ENCODE measurements at places on chromosomes 7 and 10. TPM values are rescaled to one million over a fixed set of nuclear protein-coding genes. Genes with fewer than 3 reads are reported as not detected.

DNA sequence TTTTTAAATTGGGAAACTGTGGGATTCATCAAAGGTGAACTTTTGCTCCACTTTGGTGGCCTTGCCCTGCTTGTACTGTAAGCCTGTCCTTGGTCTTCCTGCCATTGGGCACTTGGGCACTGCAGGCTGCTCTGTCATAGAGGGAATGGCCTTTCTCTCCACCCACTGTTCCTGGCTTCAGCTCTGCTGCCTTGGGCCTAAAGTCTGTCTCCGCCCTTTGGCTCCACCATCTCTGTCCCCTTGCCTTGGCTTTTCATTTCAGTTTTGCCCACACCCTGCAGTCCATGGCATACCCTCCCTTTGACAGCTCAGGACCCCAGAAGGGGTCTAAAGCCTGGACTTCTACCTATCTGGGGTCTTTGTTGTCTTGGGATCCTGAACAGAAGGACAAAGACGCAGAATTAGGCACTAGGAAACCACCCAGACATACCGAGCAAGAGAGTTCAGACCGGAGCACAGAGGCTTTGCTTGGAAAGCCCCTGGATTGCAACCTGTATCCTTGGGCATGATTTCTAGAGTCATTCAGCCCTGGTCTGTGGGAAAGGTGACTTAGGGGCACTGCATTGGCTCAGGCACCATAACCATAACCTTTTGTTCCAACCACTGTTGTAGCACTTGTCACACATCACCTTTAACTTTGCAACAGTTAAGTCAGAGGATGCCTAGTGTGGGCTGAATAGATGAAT is 5.2 kb upstream of the ARHGAP22 start:
- H3K4me3 ChIP-seq, result no peak overlapping the region
- no peaks in the 10 kb centered on the region for H3K4me1 ChIP-seq
- no peaks in the 10 kb centered on the region for H3K36me3 ChIP-seq
- H3K27ac ChIP-seq, result no peak overlapping the region

DNA sequence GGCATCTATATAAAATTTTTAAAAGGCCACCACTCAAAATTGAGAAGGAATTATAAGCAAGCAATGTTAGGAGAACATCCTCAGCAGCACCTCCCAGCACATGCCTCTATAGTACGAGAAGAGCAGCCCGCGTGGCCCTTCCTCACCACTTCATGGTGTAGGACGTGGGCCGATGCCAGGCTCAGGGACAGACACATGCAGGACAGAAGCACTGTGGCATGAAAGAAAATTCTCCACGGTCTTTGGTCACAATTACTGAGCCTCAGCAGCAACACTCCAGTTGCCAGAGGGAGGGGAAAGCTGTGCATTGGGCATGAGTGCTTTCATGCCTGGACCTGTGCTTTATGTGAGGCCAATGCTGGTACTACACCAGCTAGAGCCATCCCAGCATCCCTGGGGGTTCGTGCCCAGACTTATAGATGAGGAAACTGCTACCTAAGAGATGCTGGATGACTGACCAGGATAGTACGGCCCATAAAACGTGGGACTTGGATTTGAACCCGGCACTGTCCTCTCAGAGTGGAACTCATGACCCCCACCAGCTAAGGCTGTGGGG is 164.7 kb downstream of the ADAM12 start:
- H3K4me1 ChIP-seq, result no peaks in the 10 kb centered on the region
- no peak overlapping the region for H3K4me3 ChIP-seq
- no peak for DNase-seq
- H3K27ac ChIP-seq, result no peak overlapping the region

- no peaks in the 10 kb centered on the region for H3K27me3 ChIP-seq
- H3K4me3 ChIP-seq, result no peak overlapping the region
- no peak for DNase-seq
- H3K36me3 ChIP-seq, result no peaks in the 10 kb centered on the region
These were observed 130.4 kb upstream of the STEAP4 start for GRCh38 chr7:88437132-88437531.

DNA sequence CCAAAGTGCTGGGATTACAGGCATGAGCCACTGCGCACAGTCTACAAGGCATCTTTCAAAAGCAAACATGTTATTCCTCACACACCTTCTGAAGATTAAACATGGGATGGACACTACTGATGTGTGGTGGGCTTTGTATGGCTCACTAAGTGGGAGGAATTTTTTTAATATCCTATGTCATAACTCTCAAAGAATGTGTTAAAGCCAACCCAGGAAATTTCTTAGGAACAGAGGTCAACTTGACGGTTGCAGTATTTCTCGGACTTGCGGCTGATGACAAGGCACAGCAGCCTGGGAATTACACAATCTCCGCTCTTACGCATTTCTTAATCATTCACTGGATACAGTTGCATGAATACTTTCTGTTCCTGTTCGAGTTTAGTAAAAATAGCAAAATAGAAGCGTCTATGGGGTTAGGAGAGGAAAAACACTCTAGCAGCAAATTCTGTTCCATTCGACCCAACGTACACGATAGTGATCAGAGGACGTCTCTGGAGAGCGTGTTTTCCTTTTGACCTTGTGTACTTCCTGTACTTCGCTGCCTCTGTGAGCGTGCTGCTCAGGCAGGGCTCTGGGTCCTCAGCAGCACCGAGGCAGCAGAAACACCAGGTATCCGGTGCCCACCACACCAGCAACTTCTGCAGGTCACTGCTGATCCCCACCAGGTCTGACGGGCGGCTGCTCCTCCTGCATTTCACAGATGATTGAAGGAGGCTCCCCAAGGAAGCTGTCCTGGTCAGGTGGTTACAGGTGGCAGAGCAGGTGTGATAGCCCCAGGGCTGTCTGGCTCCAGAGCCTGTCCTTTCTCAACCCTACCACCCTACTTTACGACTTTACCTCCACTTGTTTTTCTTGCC is 26.4 kb upstream of the SRGN start:
- peak overlapping the region; percentile 45 for H3K27ac ChIP-seq
- H3K4me3 ChIP-seq, result peak overlapping the region; percentile 27
- peak; percentile 45 for DNase-seq
- no peaks in the 10 kb centered on the region for H3K36me3 ChIP-seq

DNA sequence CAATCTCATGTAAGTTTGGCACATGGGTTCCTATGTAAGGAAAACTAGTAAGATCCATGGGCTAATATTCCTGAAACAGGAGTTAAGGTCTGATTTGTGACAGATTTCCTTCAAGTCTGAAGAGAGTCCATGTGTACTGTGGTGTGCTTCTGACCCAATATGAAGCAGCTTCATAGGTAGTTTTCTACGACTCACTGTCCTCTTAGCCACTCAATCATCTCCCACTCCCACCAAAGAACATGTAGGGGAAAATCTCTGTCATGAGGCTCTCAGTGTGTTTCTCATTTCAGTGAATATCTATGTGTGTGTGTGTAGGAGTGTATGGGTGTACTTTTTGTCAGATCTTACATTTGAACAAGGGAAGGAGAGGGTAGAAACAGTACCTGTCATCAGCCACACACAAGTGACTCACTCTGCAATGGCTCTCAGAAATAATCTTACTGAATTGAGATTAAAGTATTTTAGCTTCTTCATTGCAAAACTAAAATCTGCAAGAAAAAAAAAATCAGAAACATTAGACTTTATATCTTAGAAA is 31.1 kb downstream of the RELN start:
- H3K27ac ChIP-seq, result no peak overlapping the region
- H3K4me3 ChIP-seq, result no peak overlapping the region
- H3K36me3 ChIP-seq, result no peaks in the 10 kb centered on the region
- DNase-seq, result no peak

DNA sequence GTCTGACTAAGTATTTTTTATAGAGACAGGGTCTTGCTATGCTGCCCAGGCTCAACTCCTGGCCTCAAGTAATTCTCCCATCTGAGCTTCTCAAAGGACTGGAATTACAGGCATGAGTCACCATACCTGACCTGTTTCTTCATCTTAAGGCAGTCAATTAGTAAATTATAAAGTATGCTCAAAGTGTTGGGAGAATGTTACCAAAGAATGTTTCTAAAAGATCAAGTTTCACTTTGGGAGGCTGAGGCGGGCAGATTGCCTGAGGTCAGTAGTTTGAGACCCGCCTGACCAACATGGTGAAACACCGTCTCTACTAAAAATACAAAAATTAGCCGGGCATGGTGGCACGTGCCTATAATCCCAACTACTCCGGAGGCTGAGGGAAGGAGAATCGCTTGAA is 117.0 kb downstream of the ALOX5 start:
- DNase-seq, result no peak
- peaks cover 7% of the 10 kb centered on the region for H3K4me1 ChIP-seq
- no peaks in the 10 kb centered on the region for H3K27me3 ChIP-seq
- H3K4me3 ChIP-seq, result no peak overlapping the region
- no peak overlapping the region for H3K27ac ChIP-seq

- no peak overlapping the region for H3K27ac ChIP-seq
- peaks cover 5% of the 10 kb centered on the region for H3K4me1 ChIP-seq
- H3K36me3 ChIP-seq, result no peaks in the 10 kb centered on the region
These were observed 52.6 kb upstream of the FAM180A start for GRCh38 chr7:135801045-135801693.

GRCh38 chr7:29935111-29935510 is 54.5 kb downstream of the SCRN1 start:
- H3K4me1 ChIP-seq, result peaks cover 2% of the 10 kb centered on the region
- no peak overlapping the region for H3K27ac ChIP-seq
- peaks cover 2% of the 10 kb centered on the region for H3K36me3 ChIP-seq
- no peak overlapping the region for H3K4me3 ChIP-seq
- no peaks in the 10 kb centered on the region for H3K27me3 ChIP-seq

- no peak overlapping the region for H3K4me3 ChIP-seq
- peak; percentile 24 for DNase-seq
- no peak overlapping the region for H3K27ac ChIP-seq
- H3K4me1 ChIP-seq, result peaks cover 6% of the 10 kb centered on the region
- H3K36me3 ChIP-seq, result peaks cover 12% of the 10 kb centered on the region
These were observed 16.1 kb upstream of the ABCC2 start for GRCh38 chr10:99766302-99766681.

GRCh38 chr7:151080067-151080521 is 515 bp downstream of the FASTK start:
- no peak for DNase-seq
- peaks cover 50% of the 10 kb centered on the region for H3K4me1 ChIP-seq
- H3K4me3 ChIP-seq, result peak overlapping the region; percentile 82

- H3K27ac ChIP-seq, result no peak overlapping the region
- no peak overlapping the region for H3K4me3 ChIP-seq
- peaks cover 14% of the 10 kb centered on the region for H3K27me3 ChIP-seq
- peaks cover 14% of the 10 kb centered on the region for H3K4me1 ChIP-seq
- peak; percentile 20 for DNase-seq
- H3K36me3 ChIP-seq, result no peaks in the 10 kb centered on the region
These were observed 10.4 kb upstream of the IL15RA start for GRCh38 chr10:5987747-5988146.

- H3K36me3 ChIP-seq, result no peaks in the 10 kb centered on the region
- DNase-seq, result no peak
- H3K27me3 ChIP-seq, result peaks cover 7% of the 10 kb centered on the region
- no peak overlapping the region for H3K4me3 ChIP-seq
These were observed 345.5 kb downstream of the REEP3 start for GRCh38 chr10:63866747-63867140.

- peaks cover 10% of the 10 kb centered on the region for H3K4me1 ChIP-seq
- H3K27me3 ChIP-seq, result no peaks in the 10 kb centered on the region
- no peak for DNase-seq
- no peak overlapping the region for H3K4me3 ChIP-seq
These were observed 51.8 kb downstream of the GSDME start for GRCh38 chr7:24705461-24705954.

GRCh38 chr7:4083513-4083912 is 598.6 kb upstream of the FOXK1 start:
- H3K27me3 ChIP-seq, result no peaks in the 10 kb centered on the region
- no peak overlapping the region for H3K4me3 ChIP-seq
- no peak overlapping the region for H3K27ac ChIP-seq
- DNase-seq, result no peak

DNA sequence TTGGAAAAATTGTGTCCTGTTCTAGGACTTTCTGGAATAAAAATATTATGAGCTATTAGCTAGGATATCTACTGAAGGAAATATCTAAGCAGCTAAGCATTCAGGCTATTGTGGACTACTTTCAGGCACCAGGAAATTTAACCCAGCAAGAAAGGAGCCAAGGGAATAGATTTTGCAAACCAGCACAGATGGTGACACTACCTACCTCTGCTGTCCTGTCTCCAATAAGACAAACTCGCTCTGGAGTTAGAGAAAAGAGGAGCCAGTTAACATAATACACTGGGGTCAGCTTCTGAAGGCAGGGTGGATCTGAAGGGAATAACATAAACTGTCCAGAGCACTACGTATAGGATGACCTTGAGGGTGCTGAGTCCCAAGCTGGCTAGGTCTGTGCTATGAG is 223.7 kb upstream of the PRSS58 start:
- H3K27ac ChIP-seq, result peak overlapping the region; percentile 13
- peaks cover 50% of the 10 kb centered on the region for H3K4me1 ChIP-seq
- H3K27me3 ChIP-seq, result no peaks in the 10 kb centered on the region
- DNase-seq, result no peak
- H3K4me3 ChIP-seq, result no peak overlapping the region

DNA sequence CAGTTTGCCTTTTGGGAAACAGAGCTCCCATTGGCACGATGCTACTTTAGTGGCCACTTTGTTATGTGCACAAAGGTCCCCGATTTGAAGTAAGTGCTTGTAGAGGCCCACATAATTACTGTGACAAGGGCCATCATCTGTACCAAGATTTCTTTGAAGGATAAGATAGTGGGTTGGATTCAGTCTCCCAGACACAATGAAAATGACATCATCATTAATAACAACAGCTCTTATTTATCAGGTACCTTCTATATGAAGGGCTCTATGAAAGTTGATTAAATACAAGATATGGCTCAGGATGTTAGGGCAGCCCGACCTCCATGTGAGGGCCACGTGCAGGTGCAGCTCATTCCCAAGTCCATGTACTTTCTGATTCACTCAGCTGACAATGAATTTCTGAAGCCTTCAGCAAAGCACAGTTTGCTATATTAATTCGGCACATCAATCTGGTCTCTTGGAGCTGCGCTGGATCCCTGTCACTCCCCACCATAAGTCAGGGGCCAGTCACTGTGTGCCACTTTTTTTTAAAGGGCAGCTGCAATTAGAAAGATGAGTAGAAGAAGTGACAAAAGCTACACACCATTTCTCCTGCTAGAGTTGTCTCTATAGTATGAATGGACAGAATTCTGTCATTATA is 140.3 kb downstream of the ABCA13 start:
- H3K27ac ChIP-seq, result no peak overlapping the region
- H3K4me3 ChIP-seq, result no peak overlapping the region
- no peaks in the 10 kb centered on the region for H3K27me3 ChIP-seq
- no peaks in the 10 kb centered on the region for H3K4me1 ChIP-seq
- no peaks in the 10 kb centered on the region for H3K36me3 ChIP-seq

DNA sequence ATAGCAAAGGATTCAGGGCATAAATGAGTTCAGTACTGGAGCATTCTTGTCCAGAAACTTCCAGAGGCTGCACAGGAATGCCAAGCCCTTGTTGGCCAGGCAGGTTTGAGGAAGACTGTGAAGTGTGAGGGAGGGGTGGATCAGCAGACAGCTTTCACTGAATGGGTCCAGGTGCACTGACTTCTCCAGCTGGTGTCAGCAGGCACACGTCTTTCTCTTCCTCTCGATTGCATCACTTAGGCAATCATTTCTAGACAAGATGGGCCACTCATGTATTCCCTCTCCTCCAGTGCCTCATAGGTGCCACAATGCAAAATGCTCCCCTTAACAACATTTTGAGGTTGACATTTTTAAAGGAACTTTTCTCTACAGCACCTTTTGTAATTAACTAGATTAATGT is 15.6 kb upstream of the PLEKHS1 start:
- no peaks in the 10 kb centered on the region for H3K27me3 ChIP-seq
- H3K4me3 ChIP-seq, result no peak overlapping the region
- no peak overlapping the region for H3K27ac ChIP-seq
- no peaks in the 10 kb centered on the region for H3K4me1 ChIP-seq

MYO1G gene
- total RNA-seq, result 435 TPM

NKX2-3 gene
- total RNA-seq, result not detected

TMEM130 gene
- total RNA-seq, result not detected

TAS2R41 gene
- not detected for total RNA-seq
